ENCODE measurements at places on chromosomes 7 and 10.

GRCh38 chr7:41695661-41696322 lies 7.1 kb downstream of the INHBA start:
- no peak for DNase-seq

DNA sequence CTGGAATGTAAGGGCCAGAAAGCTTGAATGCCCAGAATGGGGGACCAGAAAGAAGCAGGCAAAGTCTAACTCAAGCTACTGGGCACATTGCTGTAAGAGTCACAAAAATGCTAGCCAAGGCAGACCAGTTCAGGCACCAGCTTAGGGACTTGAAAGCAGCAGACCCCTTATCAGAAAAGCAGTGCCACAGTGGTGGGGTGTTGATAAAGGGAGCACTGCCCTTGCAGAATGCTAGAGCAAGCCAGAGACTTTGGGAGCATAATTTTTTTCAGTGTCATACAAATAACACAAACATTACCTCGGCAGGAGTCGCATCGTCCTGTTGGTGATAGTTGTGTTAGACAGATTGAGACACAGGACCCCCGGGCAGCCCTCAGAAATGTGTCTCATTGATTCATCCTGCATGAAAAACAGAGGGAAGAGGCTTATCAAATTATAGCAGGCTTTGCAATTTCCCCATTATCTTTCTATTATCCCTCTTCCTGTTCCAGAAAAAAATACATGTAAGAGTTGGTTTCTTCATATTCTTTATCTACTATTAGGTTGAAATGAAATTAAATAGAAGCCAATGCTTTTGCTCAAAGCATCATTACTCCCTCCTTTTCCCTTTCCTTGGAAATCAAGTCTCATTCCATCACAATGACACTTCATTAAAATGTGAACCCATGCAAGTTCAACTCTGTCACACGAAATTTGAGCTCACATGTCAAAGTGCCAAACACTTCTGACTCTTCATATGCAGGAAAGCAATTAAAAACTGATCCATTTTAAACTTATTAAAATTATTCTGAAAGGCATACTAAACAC lies 13.4 kb downstream of the LRRC17 start:
- DNase-seq = no peak

DNA sequence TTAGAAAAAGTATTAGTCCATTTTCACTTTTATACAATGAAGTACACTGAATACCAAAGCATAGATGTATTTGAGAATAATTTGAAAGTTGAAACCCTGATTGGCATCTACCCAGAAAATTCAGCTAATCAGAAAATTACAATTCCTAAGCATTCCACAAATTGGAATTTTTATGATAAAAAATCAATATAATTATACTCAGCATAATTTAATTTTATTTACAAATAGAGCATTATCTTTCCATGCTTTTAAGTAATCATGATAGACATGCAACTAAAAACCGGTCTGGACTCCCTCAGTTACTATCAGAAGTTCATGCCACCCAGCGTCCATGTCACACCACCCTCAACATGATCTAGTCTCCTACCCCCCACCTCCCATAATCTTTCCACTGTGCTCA lies 50.4 kb downstream of the ARL4A start:
- no peak for DNase-seq

DNA sequence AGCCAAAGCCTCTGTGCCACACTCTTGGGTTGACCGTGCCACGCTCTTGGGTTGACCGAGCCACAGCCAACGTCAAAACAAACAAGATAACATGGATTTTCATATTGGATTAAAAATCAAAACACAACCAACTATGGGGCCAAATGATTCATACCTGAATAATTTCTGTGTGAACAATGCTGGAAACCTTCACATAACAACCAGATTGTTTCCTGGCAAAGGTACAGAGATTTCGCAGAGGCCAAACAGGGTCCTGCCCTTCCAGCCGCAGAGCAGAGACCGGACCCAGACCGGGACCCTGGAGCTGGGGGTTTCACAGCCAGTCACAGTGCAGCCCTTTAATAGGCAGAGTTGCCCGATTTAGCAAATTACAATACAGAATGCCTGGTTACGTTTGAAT lies 40.5 kb downstream of the ITIH5 start:
- no peak for DNase-seq

- no peak for DNase-seq
Measured at GRCh38 chr10:12796401-12797160, 204.9 kb downstream of the CCDC3 start.

DNA sequence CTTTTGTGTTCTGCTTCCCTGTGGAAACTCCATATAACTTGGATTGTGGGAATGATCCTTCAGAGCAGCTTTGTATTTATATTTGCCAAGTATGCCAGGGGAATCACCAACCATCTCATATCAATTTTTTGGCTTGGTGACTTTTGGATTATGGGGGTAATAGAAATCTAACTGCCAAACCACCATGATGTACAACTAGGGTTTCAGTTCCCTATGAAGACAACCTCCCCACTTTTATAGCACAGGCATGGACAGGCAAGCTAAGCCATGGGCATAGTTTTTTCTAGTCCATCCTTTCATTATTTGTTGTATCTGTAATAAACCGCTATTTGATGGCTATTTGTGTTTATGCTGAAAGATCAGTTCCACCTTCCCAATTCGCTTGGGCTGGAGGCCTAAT lies 17.7 kb downstream of the NPY start:
- no peak for DNase-seq

- DNase-seq = no peak
Measured at GRCh38 chr10:4066581-4067390, 281.8 kb upstream of the KLF6 start.

DNA sequence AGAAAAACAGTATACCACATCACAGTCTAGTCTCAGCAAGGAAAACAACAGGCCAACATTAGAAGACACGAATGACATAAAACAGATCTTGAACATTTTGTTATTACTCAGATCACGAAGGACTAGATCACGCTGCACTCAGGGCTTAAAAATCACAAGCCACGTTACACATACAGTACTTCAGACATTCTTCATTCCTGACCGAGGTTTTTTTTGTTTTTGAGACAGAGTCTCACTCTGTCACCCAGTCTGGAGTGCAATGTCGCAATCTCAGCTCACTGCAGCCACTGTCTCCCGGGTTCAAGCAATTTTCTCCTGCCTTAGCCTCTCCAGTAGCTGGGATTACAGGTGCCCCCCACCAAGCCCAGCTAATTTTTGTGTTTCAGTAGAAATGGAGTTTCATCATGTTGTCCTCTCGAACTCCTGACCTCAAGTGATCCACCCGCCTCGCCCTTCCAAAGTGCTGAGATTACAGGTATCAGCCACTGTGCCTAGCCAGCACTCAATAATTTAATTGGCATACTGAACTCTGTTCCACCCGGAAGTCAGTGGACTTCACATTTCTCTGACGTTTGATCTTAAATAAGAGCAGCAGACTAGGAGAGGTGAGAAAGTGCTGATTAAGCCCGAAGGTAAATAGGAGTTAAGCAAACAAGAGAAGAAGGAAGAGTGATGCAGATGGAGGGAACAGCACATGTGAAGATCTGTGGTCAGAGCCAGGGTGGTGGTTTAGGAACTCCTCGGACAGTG lies 3.5 kb downstream of the AIMP2 start:
- DNase-seq = no peak

DNA sequence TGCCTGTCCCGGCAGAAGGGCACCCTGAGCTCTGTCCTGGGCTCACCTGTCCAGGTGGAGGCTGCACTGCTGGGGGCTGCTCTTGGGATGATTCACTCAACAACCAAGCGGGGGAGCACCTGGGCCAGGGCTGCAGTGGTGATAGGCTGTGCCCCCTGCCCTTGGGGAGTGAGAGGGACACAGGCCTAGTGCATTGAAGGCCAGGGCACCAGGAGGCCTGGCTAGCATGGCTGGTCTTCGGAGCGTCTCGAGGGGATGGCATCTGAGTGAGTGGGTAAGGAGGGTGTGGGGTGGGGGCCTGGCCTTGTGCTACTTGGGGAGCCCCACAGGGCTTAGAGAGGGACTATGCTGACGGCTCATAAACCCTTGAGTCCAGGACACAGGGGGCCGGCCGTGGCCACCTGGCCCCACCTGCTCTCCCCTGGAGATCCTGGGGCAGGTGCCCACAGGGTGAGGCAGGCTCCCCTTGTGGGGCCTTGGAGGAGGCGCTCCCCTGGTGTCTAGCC lies 3.1 kb downstream of the PWWP2B start:
- DNase-seq = no peak

DNA sequence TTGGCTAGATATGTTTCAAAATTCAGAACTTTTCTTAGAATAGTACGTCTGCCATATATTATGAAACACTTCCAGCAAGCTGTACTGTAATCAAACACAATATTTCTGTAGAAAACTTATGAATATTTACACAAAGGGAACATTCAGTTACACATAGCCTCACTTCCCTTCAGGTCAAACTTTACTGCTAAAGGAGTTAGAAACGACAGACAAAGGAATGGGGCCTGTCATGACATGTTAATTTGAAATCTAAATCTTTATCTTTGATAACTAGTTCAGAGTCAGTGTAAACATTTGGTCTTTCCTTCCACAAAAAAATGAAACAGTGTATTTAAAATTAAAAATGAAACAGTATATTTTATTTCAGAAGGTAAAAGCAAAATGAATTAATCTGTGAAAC lies 1.0 kb upstream of the CROT start:
- DNase-seq = no peak

DNA sequence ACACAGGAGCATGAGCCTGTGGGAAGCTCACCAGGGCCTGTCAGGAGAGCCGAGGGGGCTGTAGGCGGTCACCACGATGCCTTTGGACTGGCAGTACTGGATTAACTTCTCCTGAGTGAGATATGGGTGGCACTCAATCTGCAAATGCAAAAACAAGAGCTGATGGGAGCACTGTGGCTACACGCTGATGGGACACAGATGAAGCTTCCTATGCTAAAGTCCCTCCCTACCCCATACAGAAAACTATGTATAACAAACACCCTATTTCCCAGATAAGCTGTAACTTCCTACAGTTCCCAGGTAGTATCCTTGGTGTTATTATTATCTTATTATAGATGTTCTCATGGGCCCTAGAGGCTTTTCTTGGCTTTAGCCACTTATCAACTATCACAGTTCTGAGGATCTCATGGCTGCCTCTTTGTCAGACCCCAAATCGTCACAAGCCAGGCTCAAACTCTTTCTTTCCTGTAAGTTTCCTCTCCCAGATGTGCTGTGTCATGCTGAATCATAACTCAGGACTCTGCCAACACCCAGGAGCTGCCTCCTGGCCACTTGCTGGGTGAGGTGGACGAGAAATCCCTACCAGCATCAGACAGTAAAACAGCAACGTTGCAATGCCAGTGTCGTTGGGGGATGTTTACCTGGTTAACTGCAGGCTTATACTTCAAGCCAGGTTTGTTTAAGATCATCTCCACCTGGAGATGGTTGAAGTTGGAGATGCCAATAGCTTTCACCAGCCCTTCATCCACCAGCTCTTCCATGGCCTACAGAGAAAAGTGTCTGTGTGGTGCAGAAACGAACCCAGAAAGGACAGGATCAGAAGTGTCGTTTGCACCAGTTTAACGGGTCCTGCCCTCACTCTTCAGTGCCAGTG lies 10.3 kb downstream of the AKR1B1 start:
- no peak for DNase-seq

GRCh38 chr7:156069891-156070290 lies 257.6 kb upstream of the SHH start:
- no peak for DNase-seq

- no peak for DNase-seq
Measured at GRCh38 chr10:115830265-115830970, 442.6 kb downstream of the GFRA1 start.

DNA sequence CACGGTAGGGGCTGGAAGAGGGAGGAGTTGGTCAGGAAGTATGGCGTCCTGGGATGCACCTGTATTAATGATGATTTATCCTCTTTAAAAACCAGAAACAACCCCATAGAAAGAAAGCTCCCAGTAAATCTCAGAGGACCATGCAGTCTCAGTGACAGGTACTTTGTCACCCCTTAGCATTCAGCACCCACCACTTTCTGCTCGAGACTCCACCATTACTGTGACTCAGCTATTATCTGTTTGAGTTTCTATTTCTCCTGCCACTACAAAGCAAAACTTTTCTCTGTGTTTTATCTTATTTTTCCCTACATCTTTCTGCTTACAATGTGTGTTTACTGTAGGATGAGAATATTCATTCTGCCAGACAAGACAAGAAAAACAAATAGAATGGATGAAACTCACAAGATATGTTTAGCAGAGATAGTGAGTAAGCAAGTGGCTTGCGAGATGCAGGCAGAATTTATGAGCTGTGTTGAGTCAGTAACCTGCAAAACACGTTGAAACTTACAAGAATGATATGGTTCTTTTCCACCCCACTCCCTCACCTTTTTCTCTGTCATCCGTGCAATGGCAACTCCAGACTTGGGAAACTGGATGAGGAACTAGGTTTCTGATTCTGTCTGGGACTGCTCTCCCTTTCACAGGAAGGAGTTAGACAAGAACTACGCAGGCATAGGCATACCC lies 127.1 kb downstream of the AOAH start:
- no peak for DNase-seq

GRCh38 chr10:22611425-22612115 lies 102.8 kb downstream of the PIP4K2A start:
- peak; percentile 76 for DNase-seq

DNA sequence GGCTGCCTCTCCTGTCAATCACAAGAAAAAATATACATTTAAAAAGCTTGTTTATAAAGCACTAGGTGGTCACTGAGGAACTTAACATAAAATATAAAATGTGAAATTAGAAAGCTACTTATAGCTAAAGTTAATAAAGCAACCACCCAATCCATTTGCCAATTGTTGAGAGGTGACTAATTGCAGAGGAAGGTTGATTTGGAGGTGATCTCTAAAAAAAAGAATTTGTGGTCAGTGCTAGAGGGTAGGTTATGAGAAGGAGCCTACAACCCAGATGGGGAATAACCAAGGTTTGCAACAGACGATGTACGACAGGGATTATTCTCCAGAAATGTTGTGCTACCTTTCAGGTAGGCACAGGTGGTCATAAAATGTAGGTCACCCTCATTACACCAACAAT lies 444.2 kb upstream of the C7orf33 start:
- DNase-seq = no peak

GRCh38 chr7:7221599-7222038 lies 39.3 kb downstream of the C1GALT1 start:
- no peak for DNase-seq

GRCh38 chr10:27724287-27724686 lies 21.3 kb downstream of the MKX start:
- no peak for DNase-seq

- peak; percentile 34 for DNase-seq
Measured at GRCh38 chr7:121530227-121531174, 134.4 kb upstream of the FAM3C start.

- DNase-seq = no peak
Measured at GRCh38 chr7:139702313-139702731, 75.5 kb downstream of the HIPK2 start.

GRCh38 chr10:113560071-113560470 lies 7.2 kb downstream of the HABP2 start:
- DNase-seq = no peak

GRCh38 chr10:12639996-12640944 lies 290.9 kb downstream of the CAMK1D start:
- no peak for DNase-seq

GRCh38 chr10:93259126-93259525 lies 185.4 kb downstream of the CYP26A1 start:
- DNase-seq = no peak

- no peak for DNase-seq
Measured at GRCh38 chr10:93060887-93061593, 442 bp downstream of the CYP26C1 start.

- no peak for DNase-seq
Measured at GRCh38 chr7:44769376-44769775, 20.7 kb downstream of the ZMIZ2 start.

GRCh38 chr7:1370738-1371137 lies 88.5 kb downstream of the MICALL2 start:
- no peak for DNase-seq
